ENCODE measurements at places on chromosomes 1 and 21. TPM values are rescaled to one million over a fixed set of nuclear protein-coding genes. Genes with fewer than 3 reads are reported as not detected.

Gene NGF
- not detected for total RNA-seq

Gene DNASE2B
- not detected for total RNA-seq

Gene TNFRSF4
- 268 TPM for total RNA-seq

Gene MCOLN2
- total RNA-seq: 57.6 TPM

DNA sequence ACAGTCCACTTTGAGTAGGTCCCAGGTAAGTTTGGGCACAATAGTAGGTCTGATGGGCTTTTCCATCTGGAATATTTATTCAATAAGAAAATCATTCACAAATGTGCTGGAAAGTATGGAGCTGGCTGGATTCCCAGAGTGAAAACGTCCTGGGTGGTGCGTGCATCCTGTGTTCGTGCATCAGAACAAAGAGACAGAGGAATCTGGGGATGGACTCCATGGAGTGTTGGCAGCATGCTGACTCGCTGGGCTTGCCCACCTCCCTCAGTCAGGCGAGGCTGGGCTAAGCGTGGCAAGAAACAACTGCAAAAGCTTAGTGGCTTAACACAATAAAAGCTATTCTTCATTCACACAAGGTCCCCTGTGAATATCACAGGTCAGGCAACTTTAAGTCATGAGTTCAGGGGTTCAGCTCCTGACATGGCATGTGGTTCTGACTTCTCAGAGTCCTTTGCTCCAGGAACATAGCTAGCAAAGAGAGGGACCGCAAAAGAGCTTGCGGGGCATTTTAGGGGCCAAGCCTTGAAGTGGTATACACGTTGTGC lies 151.6 kb upstream of the ZNF644 start:
- H3K27me3 ChIP-seq: peaks cover 44% of the 10 kb centered on the region
- H3K4me3 ChIP-seq: no peak overlapping the region
- DNase-seq: no peak
- no peak overlapping the region for H3K27ac ChIP-seq
- H3K4me1 ChIP-seq: no peaks in the 10 kb centered on the region

GRCh38 chr21:39046236-39046916 lies 136.9 kb downstream of the PSMG1 start:
- no peak overlapping the region for H3K4me3 ChIP-seq
- H3K36me3 ChIP-seq: no peaks in the 10 kb centered on the region
- no peaks in the 10 kb centered on the region for H3K27me3 ChIP-seq
- no peak overlapping the region for H3K27ac ChIP-seq
- H3K4me1 ChIP-seq: no peaks in the 10 kb centered on the region
- DNase-seq: no peak
